Upper lobe of left lung (tissue), 6 donors: ENCODE measurements at places on chromosomes 2 and 18.

DNA sequence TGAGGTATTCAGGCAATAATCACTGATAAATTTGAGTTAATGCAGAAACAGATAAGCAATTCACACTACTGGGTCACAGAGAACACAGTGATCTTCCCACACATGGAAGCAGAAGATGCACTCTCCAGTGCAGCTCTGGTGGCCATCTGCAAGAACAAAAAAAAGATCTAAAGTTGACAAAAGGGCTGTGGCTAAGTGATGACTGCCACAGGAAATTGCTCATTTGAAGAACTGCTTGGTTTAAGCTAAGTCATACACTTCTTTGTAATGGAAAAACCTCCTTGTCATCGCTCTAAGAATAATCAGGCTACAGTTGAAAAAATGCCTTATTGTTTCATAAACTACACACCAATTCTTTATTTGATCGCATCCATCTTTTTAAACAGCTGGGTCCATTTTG lies 115.1 kb downstream of the DTNB start:
- no peaks in the 10 kb centered on the region for H3K36me3 ChIP-seq
- H3K4me3 ChIP-seq, result no peak overlapping the region
- H3K27ac ChIP-seq, result no peak overlapping the region
- H3K27me3 ChIP-seq, result no peaks in the 10 kb centered on the region
- H3K4me1 ChIP-seq, result no peaks in the 10 kb centered on the region

DNA sequence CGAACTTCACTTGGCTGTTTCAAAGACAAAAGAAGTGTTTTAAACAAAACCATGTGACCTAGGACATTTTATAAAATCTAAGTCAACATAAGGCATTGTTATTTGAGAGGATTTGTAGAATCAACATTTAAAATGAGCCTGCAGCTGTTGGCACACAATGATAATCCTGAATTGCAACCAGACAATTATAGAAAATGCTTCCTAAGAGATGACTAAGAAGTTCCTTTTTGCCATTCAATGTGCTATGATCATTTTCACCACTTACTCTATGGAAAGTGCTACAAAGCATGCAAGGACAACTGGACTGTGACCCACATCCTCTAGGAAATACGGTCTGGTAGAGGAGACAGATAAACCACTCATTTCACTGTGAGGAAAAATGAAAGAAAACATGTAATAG lies 246.4 kb downstream of the CDH20 start:
- no peaks in the 10 kb centered on the region for H3K27me3 ChIP-seq
- no peak for DNase-seq
- peaks cover 12% of the 10 kb centered on the region for H3K4me1 ChIP-seq
- H3K4me3 ChIP-seq, result no peak overlapping the region

DNA sequence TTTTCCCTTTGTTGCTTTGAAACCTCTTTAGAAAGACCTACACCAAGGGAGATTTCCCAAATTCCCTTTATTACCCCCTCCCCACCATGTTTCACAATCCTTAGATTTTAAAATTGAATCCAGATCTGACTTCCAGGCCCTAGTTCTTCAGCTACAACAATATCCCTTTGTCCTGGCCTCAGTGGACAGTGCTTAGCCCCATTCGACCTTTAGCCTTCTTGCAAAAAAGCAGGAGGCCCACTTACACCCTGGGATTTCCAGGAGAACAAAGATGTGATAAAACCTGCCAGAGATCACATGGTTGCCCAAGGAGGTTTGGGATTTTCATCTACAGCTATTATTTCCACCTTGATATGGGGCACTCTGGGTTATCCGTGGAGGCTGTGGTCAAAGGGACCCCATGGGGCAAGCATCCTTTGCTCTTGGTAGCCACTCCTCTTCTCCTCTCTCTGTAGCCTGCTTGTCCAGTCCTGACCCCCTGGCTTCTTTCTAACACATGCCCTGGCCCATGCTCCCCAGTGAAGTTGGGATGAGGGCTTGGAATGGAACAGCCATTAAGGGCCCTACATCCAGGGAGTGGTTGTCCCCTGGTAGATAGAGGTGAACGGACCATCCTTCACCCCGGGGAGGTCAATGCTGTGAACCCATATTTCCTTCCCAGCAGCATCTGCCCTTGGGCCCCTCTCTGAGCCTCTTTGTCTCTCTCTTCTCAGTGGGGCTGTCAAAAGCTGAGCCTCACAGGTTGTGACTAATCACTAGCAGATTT lies 267.4 kb downstream of the DYSF start:
- no peaks in the 10 kb centered on the region for H3K27me3 ChIP-seq
- no peak overlapping the region for H3K4me3 ChIP-seq
- H3K27ac ChIP-seq, result no peak overlapping the region
- no peak for DNase-seq
- peaks cover 26% of the 10 kb centered on the region for H3K4me1 ChIP-seq

- no peak overlapping the region for H3K4me3 ChIP-seq
- no peaks in the 10 kb centered on the region for H3K27me3 ChIP-seq
- DNase-seq, result no peak
- H3K27ac ChIP-seq, result no peak overlapping the region
These were observed 452.4 kb upstream of the CDH7 start for GRCh38 chr18:65298422-65298821.

DNA sequence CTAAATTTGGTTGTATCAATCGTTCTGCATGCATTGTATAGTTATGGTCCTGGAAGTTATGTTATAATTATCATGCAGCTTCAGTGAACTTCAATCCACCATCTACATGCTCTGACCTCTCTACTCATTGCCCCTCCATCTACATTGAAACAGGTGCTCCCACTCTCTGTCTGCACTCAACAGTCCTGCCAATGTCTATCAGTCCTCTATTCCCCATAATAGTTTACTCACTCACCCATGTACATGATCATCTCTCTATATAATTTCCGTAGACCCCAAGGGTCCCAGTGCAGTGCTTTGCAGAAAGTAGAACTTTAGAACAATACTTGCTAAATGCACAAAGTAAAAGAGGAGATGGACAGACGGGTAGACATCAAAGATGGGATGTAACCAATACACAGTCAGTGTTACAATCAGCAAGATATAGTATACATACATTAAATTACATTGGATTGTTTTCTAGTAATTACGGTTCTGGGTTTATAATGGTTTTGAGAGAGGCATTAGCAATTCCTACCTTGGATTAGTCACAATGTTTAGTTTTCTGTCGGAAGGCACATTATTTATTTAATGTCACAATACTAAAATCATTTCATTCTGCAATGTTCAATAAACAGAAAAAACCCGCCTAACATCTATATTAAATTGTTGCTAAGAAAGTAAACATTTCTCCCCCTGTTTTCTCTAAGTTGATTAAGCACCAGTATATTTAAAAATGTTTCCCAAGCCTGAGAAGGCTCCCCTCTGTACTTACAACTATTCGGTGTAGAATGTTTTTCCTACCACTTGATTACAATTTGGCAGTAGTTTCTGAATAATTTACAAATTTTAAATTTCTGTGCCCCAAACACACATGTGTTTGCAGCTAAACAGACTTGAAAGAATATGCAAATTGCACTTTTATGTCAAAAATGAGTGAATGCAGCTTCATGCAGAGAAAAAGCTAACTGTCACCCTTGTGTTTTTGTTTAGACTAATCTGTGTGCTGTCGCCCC lies 94.4 kb upstream of the SIX2 start:
- H3K4me3 ChIP-seq, result no peak overlapping the region
- no peaks in the 10 kb centered on the region for H3K36me3 ChIP-seq
- no peaks in the 10 kb centered on the region for H3K4me1 ChIP-seq
- no peak overlapping the region for H3K27ac ChIP-seq

- H3K36me3 ChIP-seq, result no peaks in the 10 kb centered on the region
- H3K4me3 ChIP-seq, result no peak overlapping the region
- H3K27ac ChIP-seq, result peak overlapping the region; percentile 45
- no peak for DNase-seq
These were observed 9.4 kb upstream of the ITGB6 start for GRCh38 chr2:160209516-160209856.

GRCh38 chr18:21739604-21740537 lies 721 bp upstream of the MIB1 start:
- H3K4me3 ChIP-seq, result peak overlapping the region; percentile 79
- peak; percentile 44 for DNase-seq
- no peaks in the 10 kb centered on the region for H3K27me3 ChIP-seq
- H3K36me3 ChIP-seq, result no peaks in the 10 kb centered on the region

- peaks cover 40% of the 10 kb centered on the region for H3K4me1 ChIP-seq
- no peaks in the 10 kb centered on the region for H3K36me3 ChIP-seq
- DNase-seq, result no peak
These were observed 79.4 kb upstream of the MAP4K3 start for GRCh38 chr2:39516347-39517101.

- no peak overlapping the region for H3K4me3 ChIP-seq
- no peaks in the 10 kb centered on the region for H3K27me3 ChIP-seq
- no peak overlapping the region for H3K27ac ChIP-seq
- DNase-seq, result no peak
- H3K36me3 ChIP-seq, result no peaks in the 10 kb centered on the region
These were observed 413.7 kb upstream of the RGPD4 start for GRCh38 chr2:107412981-107413380.

DNA sequence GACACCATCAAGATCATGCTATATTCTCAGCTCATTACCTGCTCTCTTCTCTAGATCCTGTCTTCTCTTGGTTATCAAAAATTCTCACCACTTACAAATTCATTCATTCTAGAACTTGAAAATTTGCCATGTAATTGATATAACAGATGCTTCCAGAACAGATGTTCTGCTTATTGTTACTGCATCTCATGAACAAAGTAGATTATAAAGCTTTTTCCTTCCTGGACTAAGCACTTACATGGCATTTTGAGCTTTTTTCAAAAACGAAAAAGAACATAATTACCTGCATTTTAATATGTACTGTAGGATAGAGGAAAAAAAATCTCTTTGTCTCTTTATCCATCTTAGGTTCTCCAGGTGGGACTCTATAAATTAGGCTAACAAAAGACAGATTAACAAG lies 79.6 kb upstream of the CREB1 start:
- DNase-seq, result no peak
- no peaks in the 10 kb centered on the region for H3K27me3 ChIP-seq
- no peak overlapping the region for H3K27ac ChIP-seq
- H3K4me1 ChIP-seq, result no peaks in the 10 kb centered on the region

DNA sequence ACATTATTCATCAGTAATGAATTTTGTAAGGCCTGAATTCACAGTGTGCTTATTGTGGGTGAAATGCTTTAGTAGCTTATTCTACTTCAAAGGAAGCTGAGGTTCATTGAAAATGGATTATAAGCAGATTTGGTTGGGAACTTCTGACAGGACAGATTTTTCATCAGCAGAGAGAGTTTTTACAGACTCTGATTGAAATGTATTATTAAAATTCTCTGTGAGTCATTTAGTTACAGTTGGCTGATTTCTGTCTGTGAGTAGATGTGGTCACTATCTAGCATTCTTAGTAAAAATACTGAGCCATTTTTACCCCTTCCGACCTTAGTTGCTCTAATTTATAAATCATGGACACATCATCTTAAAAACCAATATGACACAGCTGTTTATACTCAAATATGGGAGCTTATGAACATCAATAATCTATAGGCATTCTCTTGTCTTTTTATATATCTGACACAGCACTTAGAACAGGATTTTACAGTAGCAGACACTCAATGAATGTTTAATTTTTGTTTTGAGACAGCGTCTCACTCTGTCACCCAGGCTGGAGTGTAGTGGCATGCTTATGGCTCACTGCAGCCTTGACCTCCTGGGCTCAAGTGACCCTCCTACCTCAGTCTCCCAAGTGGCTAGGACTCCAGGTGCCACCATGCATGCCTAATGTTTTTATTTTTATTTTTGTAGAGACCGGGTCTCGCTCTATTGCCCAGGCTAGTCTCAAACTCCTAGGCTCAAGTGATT lies 239.6 kb downstream of the BABAM2 start:
- H3K4me3 ChIP-seq, result no peak overlapping the region
- DNase-seq, result no peak
- no peaks in the 10 kb centered on the region for H3K27me3 ChIP-seq
- no peak overlapping the region for H3K27ac ChIP-seq

DNA sequence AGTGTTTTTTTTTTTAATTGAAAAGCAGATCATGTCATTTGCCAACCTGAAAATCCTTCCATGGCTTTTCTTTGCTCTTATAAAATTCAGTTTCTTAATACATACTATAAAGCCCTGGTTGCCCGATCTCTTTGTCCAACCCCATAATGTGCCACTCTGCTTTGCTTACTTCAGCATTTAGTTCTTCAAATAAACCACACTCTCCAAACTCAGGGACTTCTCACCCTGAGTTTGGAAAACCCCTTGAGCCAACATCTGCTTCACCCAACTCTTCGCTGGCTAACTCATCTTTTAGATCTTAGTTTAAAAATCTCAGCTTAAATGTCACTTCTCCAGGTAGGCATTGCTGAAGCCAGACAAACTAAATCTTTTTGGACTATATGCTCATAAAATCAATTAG lies 1.3 kb upstream of the STAT1 start:
- peaks cover 38% of the 10 kb centered on the region for H3K4me1 ChIP-seq
- H3K36me3 ChIP-seq, result no peaks in the 10 kb centered on the region
- H3K4me3 ChIP-seq, result no peak overlapping the region
- H3K27ac ChIP-seq, result peak overlapping the region; percentile 95
- DNase-seq, result no peak

- H3K27ac ChIP-seq, result no peak overlapping the region
- H3K4me3 ChIP-seq, result no peak overlapping the region
- no peaks in the 10 kb centered on the region for H3K4me1 ChIP-seq
- no peak for DNase-seq
- no peaks in the 10 kb centered on the region for H3K27me3 ChIP-seq
- peaks cover 5% of the 10 kb centered on the region for H3K36me3 ChIP-seq
These were observed 49.3 kb downstream of the SLC35F5 start for GRCh38 chr2:113707106-113707505.

DNA sequence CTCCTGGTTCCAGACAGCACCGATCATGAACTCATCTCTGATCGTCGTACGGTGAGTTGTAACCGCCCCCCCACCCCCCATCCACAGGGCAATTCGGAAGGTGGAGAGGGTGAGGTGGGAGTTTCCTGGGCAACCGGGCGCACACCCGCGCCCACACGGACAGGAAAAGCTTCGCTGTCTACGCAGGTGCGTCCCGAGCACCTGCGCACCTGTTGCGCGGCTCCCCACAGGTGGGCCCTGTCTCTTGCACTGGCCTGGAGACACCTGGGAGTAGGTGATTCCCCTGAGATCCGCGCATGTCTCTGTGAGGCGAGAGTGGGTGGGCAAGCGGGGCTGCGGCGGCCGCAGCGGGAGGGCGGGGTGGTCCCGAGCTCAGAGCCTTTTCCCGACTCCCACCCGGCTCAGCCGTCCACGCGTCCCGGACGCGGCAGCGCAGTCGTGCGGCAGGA lies 459 bp upstream of the ATP6V1C2 start:
- H3K4me1 ChIP-seq, result peaks cover 18% of the 10 kb centered on the region
- H3K4me3 ChIP-seq, result peak overlapping the region; percentile 54
- DNase-seq, result no peak
- no peaks in the 10 kb centered on the region for H3K36me3 ChIP-seq
- no peak overlapping the region for H3K27ac ChIP-seq
- H3K27me3 ChIP-seq, result peaks cover 36% of the 10 kb centered on the region

DNA sequence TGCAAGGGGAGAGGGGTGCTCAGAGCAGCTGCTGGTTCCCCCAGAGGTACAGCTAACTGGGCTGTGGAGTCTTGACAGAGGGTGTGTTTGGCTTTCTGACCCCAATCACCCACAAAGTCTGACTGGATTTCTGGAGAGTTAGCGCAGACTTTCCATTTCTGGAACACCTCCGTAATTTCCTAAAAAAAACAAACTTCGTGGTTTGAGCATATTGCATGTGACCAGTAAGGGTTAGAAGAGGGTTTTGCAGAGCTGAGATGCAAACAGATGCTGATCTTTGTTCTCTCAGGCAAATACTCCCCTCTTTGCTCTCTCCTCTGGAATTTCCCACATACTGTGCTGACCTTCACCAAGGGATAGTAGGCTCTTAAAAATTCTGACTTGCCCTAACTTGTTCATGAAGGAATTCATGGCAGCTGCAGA lies 44.5 kb upstream of the TMEM247 start:
- H3K4me3 ChIP-seq, result no peak overlapping the region
- DNase-seq, result no peak
- no peak overlapping the region for H3K27ac ChIP-seq

- H3K36me3 ChIP-seq, result no peaks in the 10 kb centered on the region
- H3K27me3 ChIP-seq, result no peaks in the 10 kb centered on the region
- no peak overlapping the region for H3K27ac ChIP-seq
- H3K4me3 ChIP-seq, result no peak overlapping the region
These were observed 202.0 kb upstream of the MMADHC start for GRCh38 chr2:149789549-149789948.
